Frontal cortex (tissue), 4 donors: ENCODE measurements at places on chromosomes 3 and 15.

- no peak for DNase-seq
Measured at GRCh38 chr3:72889310-72890165, 1.7 kb downstream of the GXYLT2 start.

GRCh38 chr3:35291471-35292236 is 347.7 kb upstream of the ARPP21 start:
- DNase-seq = no peak

GRCh38 chr3:15521573-15521965 is at the start of gene COLQ:
Gene COLQ (minus strand): TSS chr3:15521706. CDS start chr3:15521625, 81 bp downstream.
- no peak for DNase-seq

DNA sequence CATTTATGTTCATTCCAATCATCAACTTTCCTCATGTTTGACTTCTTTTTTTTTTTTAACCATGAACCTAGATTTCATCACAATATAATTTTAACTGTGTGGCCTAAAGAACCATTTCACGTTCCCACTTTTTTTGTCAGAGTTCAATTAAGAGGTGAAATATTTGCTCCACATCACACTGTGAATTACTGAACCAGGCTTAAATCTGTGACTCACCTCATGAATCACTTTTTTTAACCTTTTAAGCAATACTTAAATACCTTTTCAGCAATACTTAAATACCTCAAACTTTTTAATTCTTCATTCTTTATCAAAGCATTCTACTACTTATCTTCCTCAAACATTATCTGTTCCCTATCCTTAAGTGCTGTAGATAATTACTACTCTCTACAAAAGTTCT is 137.6 kb downstream of the SI start:
- no peak for DNase-seq

DNA sequence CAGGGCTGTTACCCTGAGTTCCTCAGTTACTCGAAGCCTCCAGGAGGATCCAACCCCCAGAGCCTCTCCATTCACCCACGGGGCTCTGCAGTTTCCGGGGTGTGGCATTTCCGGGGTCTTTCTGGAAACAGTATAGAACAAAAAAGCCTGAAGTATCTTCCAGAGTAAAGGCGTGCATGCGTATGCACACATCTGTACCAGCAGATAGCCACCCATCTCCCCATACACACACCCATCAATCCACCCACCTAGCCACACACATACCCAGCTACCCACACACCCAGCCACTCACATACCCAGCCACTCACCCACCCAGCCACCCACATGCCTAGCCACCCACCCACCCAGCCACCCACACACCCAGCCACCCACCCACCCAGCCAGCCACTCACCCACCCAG is 2.9 kb upstream of the DNAJB8 start:
- no peak for DNase-seq

GRCh38 chr3:77655396-77655795 is 615.5 kb downstream of the ROBO2 start:
- no peak for DNase-seq

GRCh38 chr3:55330355-55330754 is 156.8 kb downstream of the WNT5A start:
- no peak for DNase-seq

DNA sequence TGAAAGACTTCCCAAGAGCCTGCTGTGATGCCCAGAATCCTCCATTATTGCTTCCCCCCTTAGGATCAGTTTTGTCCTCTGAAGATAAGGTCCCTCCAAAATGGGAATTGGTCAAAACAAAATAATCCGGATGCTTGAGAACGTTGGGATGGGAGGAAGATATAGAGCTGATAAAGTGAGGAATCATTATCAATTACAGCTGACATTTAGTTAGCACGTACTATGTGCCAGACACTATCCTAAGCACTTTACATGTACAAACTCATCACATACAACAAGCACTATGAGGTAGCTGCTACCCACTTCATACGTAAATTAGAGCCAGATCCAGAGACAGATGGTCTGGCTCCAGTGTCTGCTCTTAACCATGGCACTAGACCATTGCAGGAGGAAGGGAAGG is 6.6 kb upstream of the RPP25 start:
- no peak for DNase-seq

GRCh38 chr15:30794388-30794787 is 109.3 kb upstream of the FAN1 start:
- DNase-seq = no peak

DNA sequence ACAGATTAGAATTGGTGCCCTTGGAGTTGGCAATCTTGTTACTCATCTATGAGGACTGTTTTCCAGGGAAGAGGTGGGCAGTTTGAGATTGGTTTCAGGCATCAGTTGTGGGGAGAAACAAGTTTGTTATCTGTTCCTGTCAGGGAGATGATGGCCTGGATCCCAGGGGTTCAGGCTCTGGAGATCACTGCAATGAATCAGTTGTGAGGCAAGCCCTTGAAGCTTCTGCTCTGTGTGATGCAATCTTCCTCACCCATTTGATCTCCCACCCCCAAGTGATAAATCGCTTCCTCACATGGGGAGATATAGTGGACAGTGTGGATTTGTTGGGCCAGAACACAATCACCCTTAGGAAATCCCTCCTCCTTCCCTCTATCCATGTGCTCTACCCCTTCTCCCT is 276.6 kb upstream of the LRTM1 start:
- DNase-seq = no peak

- no peak for DNase-seq
Measured at GRCh38 chr3:129827765-129828164, 65.7 kb downstream of the TMCC1 start.

- DNase-seq = no peak
Measured at GRCh38 chr3:38575279-38575843, 74.1 kb downstream of the SCN5A start.

DNA sequence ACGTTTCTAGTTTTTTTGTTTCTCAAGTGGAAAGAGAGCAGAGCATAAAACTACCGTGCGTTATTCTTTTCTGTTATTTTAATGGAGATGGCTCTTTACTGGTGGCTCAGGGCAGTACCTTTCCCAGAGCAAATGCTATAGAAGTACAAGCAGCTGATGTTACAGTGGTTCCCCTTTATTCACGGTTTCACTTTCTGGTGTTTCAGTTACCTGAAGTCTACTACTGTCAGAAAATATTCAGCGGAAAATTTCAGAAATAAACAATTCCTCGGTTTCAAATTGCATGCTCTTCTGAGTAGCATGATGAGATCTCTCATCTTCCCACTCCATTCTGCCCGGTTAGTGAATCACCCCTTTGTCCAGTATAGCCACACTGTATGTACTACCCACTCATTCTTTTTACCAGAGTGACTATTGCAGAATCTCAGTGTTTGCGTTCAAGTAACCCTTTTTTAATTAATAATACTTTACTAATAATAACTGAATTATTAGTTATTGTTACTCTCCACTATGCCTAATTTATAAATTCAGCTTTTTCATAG is 597.5 kb upstream of the ROBO2 start:
- no peak for DNase-seq

DNA sequence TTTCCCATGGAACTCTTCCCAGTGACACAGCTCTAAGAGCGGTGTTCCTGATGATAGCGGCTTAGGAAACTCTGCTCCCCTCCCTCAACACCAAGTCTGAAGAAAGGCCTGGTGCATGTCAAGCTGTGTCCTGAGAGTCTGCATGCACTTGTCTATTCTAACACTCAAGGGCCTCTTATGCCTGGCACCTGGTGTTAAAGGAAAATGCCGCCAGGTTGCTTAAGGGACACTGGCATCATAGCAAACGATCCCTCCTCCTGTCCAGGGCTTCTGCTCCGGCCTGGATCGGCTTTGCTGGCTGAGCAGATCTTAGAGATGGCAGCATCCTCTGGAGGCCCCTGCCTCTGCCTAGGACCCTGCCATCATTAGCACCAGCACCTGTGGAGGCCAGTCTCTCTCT is 121.7 kb downstream of the MEGF11 start:
- no peak for DNase-seq

GRCh38 chr3:56019490-56020146 is 448.6 kb downstream of the ERC2 start:
- DNase-seq = no peak

DNA sequence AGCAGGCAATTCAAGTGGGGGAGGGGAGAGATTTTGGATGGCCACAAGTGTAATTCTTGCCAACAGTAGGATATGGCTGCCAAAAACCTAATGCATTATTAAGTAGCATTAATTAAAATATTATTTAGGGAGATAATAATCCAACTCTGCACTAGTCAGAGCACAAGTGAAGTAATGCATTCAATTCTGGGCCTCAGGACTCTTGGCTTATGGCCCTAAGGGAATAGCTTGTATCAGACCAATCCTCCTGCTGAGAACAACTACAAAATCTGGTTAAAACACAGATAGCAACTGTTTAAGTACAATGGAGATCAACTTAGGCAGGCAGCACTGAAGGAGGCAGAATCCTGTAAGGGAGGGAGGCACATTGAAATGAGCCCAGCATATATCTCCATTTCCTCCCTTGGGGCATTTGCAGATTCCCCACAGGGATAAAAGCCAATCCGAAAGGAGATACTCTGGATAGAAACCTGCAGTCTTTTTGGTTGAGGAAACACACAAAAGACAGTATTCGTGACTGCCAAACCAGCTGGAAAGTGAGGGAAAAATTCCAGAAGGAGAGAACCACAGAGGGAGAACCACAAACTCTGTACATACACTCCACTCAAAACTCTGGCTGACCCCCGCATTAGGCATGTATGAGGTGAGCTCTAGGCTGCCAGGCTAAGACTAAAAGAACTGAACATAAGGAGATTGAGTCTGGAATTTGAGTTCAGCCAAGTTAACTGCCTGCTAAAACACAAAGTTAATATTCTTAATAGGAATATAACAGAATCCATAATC is 57.4 kb downstream of the ETFA start:
- no peak for DNase-seq

DNA sequence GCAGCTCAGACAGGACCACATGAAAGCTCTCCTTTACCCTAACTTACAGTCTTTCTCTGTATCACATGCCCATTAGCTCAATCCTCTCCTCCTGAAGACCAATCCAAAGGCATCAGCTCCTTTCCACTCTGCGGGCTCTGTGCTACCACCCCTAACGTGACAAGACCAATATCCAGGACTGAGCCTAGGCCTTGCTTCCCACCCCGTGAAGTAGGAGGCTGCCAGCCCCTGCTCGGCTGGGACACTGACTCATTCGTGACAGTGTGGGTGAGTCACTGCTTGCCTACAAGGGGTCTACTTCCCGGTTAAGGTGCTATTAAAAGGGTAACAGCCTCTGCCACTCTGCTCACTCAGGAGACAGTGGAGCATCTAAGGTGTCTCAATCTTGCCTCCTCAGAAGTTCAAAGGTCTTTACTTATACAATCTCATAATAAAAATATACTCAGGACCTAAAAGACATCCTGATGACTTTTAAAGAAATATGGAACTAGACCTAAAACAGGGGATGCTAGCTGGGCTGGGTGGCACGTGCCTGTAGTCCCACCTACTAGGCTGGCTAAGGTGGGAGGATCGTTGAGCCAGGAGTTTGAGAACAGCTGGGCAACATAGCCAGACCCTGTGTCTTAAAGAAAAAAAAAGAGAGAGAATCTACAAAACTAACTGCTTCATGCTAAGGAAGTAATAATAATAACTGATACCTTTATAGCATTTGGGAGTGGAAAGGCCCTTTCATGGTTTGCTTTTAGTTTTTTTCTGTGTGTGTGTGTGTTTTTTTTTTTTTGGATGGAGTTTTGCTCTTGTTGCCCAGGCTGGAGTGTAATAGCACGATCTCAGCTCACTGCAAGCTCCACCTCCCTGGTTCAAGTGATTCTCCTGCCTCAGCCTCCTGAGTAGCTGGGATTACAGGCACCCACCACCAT is 55.0 kb downstream of the TMEM44 start:
- DNase-seq = no peak

DNA sequence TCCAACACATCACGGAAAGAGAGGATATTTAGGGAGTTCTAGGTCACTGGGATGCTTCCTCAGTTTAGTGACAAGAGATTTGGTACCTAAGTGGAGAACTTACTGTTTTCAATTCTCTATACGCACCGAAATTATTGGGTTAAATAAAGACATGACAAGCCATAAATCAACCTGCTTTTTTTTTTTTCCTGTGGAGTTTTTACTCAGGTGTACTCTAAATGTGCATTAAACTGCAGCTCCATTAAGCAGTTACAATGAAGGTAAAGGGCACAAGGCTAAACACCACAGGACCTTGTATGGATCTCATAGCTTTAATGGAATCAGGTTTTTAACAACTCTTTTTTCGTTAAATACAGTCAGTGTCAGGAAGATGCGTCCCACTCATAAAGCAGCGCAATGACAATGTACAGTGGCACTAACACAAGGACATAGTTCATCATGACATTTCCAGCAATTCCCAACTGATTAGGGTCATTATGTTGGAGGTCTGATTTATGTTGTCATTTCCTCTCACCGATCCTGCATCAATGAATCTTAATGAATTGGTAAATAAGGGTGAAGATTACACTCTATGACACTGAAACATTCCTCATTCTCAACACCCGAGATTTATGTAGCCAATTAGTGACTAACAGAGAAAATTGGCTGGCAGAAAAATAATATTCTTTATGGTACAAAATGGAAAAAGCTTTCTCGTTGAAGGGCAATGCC is 355.2 kb downstream of the FOXP1 start:
- no peak for DNase-seq

- DNase-seq = no peak
Measured at GRCh38 chr3:117480972-117481371, 771.4 kb downstream of the TUSC7 start.

DNA sequence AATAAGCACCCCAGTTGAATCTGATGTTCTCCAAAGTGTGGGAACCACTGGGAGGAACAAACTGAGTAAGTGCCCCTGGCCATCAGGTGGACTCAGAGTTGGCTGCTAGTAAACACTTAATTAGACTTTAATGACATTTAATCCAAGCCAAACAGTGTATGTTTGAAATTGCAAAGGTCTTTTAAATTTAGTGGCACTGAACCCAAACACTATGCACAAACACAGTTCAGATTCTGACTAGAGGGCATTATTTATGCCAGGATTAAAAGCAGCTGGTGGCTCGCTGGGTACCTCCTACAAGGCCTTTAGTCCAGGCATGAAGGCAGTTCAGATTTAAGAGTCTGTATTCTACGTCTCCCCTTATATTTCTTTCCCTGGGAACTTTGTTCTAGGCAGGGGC is 264.8 kb downstream of the CLSTN2 start:
- DNase-seq = no peak

DNA sequence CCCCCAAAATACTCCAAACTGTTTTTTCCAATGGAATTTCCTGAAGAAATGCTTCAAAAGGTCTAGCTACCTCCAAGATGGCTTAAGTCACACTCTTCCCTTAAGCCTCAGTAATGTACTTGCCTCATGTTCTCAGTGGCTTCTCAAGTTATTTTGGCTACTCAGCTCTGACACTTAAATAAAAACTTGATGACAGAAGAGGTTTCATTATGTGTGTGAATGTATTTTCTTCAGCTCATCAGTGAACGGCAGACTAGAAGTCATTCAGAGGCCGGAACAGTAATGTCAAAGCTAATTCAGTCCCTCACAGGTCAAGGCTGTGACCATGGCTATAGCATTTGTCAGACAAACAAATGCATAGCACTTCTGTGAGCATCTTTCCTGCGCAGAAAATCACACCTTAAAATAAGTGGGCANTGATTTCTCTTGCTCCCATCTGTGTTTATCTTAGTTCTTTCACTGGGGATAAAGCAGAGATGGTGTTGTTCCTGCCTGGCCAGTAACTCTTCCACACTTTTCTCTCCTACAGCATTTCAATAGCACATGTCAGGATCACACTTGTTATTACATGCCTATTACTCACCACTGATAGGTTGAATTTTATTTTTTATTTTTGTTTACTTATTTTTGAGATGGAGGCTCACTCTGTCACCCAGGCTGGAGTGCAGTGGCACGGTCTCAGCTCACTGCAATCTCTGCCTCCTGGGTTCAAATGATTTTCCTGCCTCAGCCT is 68.5 kb upstream of the PLCL2 start:
- DNase-seq = no peak

- DNase-seq = no peak
Measured at GRCh38 chr3:115659253-115660220, 36.2 kb downstream of the GAP43 start.

- peak; percentile 80 for DNase-seq
Measured at GRCh38 chr3:58585005-58585786, 8.0 kb upstream of the FAM107A start.
